ENCODE measurements at places on chromosomes 6 and 20.

GRCh38 chr6:111727041-111727440, 121.4 kb upstream of the TRAF3IP2 start:
- DNase-seq = no peak

- no peak for DNase-seq
These were observed 13.3 kb downstream of the ELOVL5 start for GRCh38 chr6:53335224-53335994.

GRCh38 chr6:143515766-143516355, 4.3 kb upstream of the FUCA2 start:
- DNase-seq = no peak

GRCh38 chr6:144909753-144910285, 624.7 kb downstream of the UTRN start:
- DNase-seq = no peak

GRCh38 chr20:41168281-41169161, 31.2 kb downstream of the PLCG1 start:
- DNase-seq = no peak

GRCh38 chr20:55160996-55161395, 685.6 kb downstream of the DOK5 start:
- DNase-seq = no peak

DNA sequence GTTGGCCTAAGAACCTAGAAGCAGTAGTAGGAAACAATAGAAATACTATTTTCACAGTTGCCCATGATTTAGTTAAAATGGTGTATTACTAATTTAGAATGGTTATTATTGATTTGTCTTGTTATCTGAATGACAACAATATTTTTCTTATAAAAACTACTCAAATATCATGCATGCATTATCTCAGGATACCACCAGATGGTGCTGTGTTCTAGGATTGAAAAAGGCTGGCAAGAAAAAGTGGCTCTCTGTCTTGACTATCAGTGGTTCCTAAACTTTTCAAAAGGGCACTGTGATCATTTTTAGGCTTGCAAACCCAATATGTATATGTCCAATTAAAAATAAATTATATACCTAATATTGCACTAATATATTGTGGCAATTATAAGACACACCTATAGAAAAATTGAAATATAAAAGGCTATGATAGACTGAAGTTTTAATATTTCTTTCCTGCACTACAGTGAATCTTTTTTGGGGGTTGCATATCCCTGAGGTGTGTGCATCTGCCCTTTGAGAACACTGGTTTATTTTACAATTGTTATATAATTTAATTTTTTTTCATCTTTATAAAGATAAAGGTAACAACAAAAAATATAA, 131.7 kb upstream of the MLIP start:
- no peak for DNase-seq
